ENCODE measurements at places on chromosomes 13 and 19.
A peak's percentile ranks its signal among the peaks of the same experiment; 100 is the strongest.

GRCh38 chr13:50071379-50071778 lies 56.1 kb downstream of the KCNRG start:
- H3K4me1 ChIP-seq, result peaks cover 17% of the 10 kb centered on the region
- H3K36me3 ChIP-seq, result peaks cover 41% of the 10 kb centered on the region
- no peak for DNase-seq
- H3K4me3 ChIP-seq, result no peak overlapping the region

GRCh38 chr13:102220681-102221228 lies 181.1 kb downstream of the FGF14 start:
- no peaks in the 10 kb centered on the region for H3K36me3 ChIP-seq
- peaks cover 14% of the 10 kb centered on the region for H3K27me3 ChIP-seq
- DNase-seq, result no peak
- H3K4me1 ChIP-seq, result no peaks in the 10 kb centered on the region
- H3K4me3 ChIP-seq, result no peak overlapping the region
- H3K27ac ChIP-seq, result no peak overlapping the region

- H3K27me3 ChIP-seq, result peaks cover 7% of the 10 kb centered on the region
- no peaks in the 10 kb centered on the region for H3K4me1 ChIP-seq
These were observed 394.7 kb upstream of the KLF12 start for GRCh38 chr13:74528734-74529513.

- no peak for DNase-seq
- H3K4me1 ChIP-seq, result no peaks in the 10 kb centered on the region
- no peak overlapping the region for H3K4me3 ChIP-seq
- no peak overlapping the region for H3K27ac ChIP-seq
These were observed 7.7 kb upstream of the BRD4 start for GRCh38 chr19:15340086-15340485.

DNA sequence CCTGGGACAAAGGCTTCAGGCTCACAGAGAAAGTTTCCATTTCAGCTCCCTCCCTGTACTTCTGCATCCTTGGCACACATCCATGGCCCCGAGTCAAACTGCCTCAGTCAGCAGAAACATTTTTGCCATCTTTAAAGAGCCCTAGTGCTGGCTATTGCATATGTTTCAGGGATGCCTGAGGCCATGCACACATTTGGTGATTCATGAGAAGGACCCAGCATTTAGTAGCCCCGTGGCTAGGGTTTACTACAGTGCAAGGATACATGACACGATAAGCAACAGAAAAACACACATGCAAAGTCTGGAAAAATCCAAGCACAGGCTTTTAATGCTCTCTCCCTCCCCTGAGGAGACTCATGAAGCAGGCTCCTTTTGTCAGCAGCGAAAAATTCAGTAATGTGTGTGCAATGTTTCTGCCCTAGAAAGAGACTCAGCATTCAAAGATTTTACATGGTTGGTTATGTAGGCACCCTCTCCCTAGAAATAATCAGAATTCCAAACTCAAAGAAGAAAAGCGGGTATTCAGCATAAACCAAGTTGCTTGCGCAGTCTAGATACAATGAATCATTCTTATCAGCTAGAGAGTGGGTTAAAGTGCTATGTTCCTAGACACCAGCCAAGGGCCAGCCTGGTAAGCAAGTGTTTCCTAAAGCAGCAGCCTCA lies 17.6 kb downstream of the ACOD1 start:
- H3K27me3 ChIP-seq, result peaks cover 2% of the 10 kb centered on the region
- H3K27ac ChIP-seq, result no peak overlapping the region

DNA sequence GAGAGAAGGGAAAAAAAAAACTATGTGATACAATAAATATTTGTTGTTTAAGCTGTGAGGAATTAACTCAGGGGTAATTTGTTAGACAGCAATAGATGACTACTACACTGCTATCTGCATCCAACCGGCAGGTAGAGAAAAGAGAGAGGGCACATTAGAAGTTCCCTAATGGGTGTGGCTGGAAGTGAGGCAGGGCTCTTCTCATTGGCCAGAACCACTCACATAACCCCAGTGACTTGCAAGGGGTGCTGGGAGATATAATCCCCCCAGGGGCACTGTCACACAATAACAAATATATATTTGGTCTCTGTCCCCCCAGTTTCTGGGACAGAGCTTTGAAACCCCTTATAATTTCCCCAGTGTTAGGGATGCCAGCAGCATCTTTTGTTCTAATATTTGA lies 24.3 kb downstream of the FGF21 start:
- no peak for DNase-seq
- no peak overlapping the region for H3K27ac ChIP-seq
- H3K4me1 ChIP-seq, result peaks cover 2% of the 10 kb centered on the region
- H3K27me3 ChIP-seq, result peaks cover 5% of the 10 kb centered on the region
- H3K4me3 ChIP-seq, result no peak overlapping the region

GRCh38 chr13:112346173-112346898 lies 29.8 kb upstream of the SPACA7 start:
- H3K4me3 ChIP-seq, result no peak overlapping the region
- no peak overlapping the region for H3K27ac ChIP-seq
- H3K36me3 ChIP-seq, result no peaks in the 10 kb centered on the region
- H3K4me1 ChIP-seq, result peaks cover 2% of the 10 kb centered on the region

DNA sequence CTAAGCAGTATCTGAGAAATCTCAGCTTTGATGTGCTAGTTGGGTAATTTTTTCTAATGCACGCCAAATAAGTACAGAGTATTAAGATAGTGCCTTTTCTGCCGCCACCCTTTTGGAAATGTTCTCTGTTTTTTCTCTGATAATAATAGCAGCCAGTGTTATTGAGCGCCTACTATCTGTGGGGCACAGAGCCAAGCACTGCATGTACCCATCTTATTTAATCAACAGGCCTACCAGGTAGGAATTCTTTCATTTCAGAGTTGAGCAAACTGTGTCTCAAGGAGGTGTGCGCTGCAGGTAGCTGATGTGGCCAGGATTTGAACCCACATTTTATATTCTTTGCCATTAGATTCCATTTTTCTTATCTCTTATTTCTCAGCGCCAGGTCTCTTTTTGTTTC lies 1.4 kb downstream of the EPN1 start:
- H3K4me3 ChIP-seq, result peak overlapping the region; percentile 95
- peaks cover 55% of the 10 kb centered on the region for H3K36me3 ChIP-seq
- H3K4me1 ChIP-seq, result peaks cover 57% of the 10 kb centered on the region

DNA sequence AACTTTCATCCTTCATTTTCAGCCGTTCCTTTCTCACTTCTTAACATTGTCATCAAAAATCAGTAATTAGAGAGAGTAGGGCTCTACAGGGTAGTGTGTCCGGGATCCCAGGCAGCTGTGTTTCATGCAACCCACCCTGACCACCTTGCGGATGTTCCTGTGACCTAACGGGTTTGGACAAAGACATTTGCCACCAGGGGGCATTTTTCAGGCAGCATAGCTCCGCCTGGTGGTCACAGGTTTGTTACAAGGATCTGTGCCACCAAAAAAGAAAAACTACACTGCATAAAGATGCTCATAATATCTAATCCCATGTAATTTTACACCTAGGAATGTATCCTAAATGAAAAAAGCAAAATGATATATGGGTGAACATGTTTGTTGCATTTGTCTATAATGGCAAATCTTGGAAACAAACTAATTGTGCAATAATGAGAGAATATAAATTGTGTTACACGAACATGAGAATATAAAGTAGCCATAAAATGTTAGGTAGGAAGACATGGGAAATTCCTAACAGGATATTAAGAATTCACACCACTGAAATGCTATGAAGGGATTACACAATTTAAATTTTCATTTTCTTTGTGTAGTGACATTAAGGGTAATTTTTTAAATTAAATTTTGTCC lies 123.0 kb downstream of the SLC7A1 start:
- DNase-seq, result peak; percentile 75
- H3K4me1 ChIP-seq, result no peaks in the 10 kb centered on the region
- H3K27ac ChIP-seq, result no peak overlapping the region
- no peaks in the 10 kb centered on the region for H3K36me3 ChIP-seq
- H3K4me3 ChIP-seq, result no peak overlapping the region

DNA sequence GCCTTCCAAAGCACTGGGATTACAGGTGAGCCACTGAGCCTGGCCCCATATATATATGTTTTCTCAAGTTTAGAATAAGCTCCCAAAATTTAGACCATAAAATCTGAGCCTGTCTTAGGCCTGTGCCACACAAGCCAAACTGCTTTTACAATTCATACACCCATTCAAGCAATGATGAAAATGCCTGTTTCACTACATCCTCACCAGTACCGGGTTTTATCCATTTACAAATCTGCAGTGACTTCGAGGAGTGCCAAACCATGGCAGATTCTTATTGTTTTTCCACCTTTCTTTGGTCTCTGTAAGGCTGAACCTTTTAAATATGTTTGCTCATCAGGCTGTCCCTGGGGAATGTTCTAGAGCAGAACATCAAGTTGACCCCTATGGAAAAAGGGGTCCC lies 9.6 kb upstream of the NFIC start:
- H3K27ac ChIP-seq, result peak overlapping the region; percentile 51
- DNase-seq, result no peak
- H3K36me3 ChIP-seq, result no peaks in the 10 kb centered on the region
- H3K27me3 ChIP-seq, result peaks cover 11% of the 10 kb centered on the region
- peaks cover 24% of the 10 kb centered on the region for H3K4me1 ChIP-seq

- DNase-seq, result peak; percentile 31
- H3K36me3 ChIP-seq, result peaks cover 24% of the 10 kb centered on the region
- peak overlapping the region; percentile 91 for H3K27ac ChIP-seq
- peaks cover 60% of the 10 kb centered on the region for H3K4me1 ChIP-seq
- H3K27me3 ChIP-seq, result no peaks in the 10 kb centered on the region
These were observed 1.5 kb upstream of the KCNN4 start for GRCh38 chr19:43782311-43782660.

DNA sequence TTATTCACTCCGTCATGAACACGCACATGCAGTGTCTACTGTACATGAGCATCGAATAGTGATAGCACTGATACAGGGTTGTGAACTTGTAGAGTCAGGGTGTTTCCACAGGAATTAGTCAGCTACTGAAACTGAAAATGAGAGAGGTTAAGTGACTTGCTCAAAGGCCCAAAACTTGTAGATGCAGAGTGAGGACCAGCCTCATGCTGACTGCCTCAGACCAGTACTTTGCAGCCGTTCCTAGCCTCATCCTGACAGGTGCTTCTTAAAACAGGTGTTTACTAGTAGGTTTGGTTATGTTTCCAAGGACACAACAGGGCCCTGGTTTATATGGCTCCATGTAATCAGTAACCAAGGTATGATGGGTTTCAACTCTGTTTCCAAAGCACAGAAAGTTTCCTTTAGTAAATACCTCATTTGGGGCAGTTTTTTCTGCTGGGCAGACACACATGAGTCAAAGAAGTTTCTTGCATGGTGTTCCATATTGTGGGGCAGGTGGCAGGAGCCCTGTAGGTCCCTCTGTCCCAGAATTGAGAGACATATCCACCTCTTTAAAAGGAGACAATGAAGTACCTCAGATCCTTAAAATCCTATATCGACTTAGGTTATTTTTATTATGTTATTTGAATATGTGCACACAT lies 16.0 kb downstream of the FGF9 start:
- no peak overlapping the region for H3K4me3 ChIP-seq
- peaks cover 10% of the 10 kb centered on the region for H3K4me1 ChIP-seq
- DNase-seq, result peak; percentile 57
- H3K27me3 ChIP-seq, result peaks cover 16% of the 10 kb centered on the region

DNA sequence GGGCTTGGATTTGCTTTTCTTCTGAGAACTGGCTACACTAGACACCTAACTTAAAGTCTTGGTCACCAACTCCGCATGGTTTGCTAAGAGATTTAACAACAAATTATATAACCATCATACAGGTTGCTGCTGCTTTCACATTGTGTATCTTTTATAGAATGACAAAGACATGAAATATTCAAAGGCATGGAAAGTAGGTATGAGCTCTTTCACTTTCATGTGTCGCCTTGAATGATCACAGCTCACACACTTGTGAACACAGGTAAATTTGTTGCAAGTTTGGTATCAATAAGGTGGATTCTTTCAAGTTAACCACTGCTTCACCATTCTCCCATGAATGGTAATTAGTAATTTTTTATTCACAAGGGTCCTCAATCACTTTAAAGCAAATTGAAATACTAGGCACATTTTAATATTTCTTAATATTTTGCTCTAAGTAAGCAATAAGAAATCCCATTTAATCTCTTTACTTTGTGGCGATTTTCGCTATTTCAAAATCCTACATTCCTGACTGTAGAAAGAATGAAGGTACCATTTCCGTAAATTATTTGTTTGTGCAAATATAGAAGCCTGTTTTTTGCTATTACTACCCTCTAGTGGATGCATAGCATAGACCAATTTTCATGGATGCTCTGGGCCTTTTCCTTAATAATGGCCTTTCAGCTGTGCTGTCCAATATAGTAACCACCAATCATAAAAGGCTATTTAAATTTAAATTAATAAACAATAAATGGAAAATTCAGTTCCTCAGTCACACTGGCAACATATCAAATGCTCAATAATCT lies 45.5 kb upstream of the FREM2 start:
- DNase-seq, result no peak
- H3K4me1 ChIP-seq, result no peaks in the 10 kb centered on the region
- H3K27me3 ChIP-seq, result peaks cover 3% of the 10 kb centered on the region
- H3K27ac ChIP-seq, result no peak overlapping the region
- H3K36me3 ChIP-seq, result no peaks in the 10 kb centered on the region

GRCh38 chr19:44682807-44683206 lies 11.5 kb downstream of the CEACAM19 start:
- H3K27me3 ChIP-seq, result peaks cover 10% of the 10 kb centered on the region
- DNase-seq, result no peak
- peaks cover 9% of the 10 kb centered on the region for H3K4me1 ChIP-seq
- H3K27ac ChIP-seq, result no peak overlapping the region
- no peak overlapping the region for H3K4me3 ChIP-seq
- no peaks in the 10 kb centered on the region for H3K36me3 ChIP-seq

DNA sequence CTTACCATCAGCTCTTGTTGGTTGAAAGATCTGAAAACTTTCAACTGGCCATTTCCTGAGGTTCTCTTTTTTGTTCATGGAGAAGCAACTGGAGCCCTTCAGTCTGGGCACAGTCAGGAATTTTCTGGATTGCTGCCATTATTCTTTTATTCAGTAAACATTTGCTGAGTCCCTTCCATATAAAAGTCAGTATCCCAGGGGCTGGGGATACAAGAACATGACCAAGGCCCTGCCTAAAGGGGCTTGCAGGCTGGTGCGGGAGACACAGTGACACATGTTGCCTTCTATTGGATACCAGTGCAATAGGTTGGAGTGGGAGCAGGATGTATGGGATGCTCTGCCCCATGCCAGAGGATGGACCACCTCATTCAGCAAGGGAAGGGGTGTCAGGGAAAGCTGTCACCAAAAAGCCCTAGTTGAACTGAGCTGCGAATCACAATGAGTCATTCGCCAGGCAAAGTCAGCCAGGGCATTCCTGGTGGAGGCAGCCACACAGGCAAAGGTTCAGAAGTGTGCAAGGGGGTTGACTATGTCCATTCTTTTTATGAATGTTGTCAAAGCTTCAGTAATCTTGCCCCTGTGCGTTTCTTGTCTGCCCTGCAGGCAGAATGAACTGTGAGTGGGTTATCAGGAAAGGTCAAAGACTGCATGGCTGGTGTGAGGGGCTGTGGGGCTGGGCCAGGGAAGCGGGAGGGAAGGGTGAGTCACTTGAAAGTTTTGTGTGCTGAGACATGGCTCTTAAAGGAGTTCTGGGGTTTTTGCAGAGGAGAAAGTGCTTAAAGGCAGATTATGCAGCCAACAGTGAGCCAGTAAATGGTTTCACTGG lies 395.9 kb downstream of the KCNRG start:
- no peak overlapping the region for H3K4me3 ChIP-seq
- H3K27ac ChIP-seq, result no peak overlapping the region
- peaks cover 2% of the 10 kb centered on the region for H3K27me3 ChIP-seq
- H3K36me3 ChIP-seq, result no peaks in the 10 kb centered on the region
- H3K4me1 ChIP-seq, result peaks cover 12% of the 10 kb centered on the region

GRCh38 chr19:19039901-19040300 lies 6.5 kb downstream of the ARMC6 start:
- no peak overlapping the region for H3K4me3 ChIP-seq
- H3K4me1 ChIP-seq, result peaks cover 34% of the 10 kb centered on the region
- no peaks in the 10 kb centered on the region for H3K27me3 ChIP-seq
- H3K27ac ChIP-seq, result peak overlapping the region; percentile 80
- H3K36me3 ChIP-seq, result peaks cover 41% of the 10 kb centered on the region
- DNase-seq, result peak; percentile 31
